ENCODE measurements at places on chromosomes 2 and 18. TPM values are rescaled to one million over a fixed set of nuclear protein-coding genes. Genes with fewer than 3 reads are reported as not detected.

UNC80 gene
- total RNA-seq: under 0.01 TPM

LIMS1 gene
- total RNA-seq: 65.6 TPM

RSAD2 gene
- total RNA-seq: 4.4 TPM

BCL2 gene
- total RNA-seq: 0.99 TPM

FAM237A gene
- total RNA-seq: not detected
